ENCODE measurements at places on chromosomes 4 and X.

- DNase-seq: no peak
These were observed 46.9 kb upstream of the TLL1 start for GRCh38 chr4:165826166-165826565.

DNA sequence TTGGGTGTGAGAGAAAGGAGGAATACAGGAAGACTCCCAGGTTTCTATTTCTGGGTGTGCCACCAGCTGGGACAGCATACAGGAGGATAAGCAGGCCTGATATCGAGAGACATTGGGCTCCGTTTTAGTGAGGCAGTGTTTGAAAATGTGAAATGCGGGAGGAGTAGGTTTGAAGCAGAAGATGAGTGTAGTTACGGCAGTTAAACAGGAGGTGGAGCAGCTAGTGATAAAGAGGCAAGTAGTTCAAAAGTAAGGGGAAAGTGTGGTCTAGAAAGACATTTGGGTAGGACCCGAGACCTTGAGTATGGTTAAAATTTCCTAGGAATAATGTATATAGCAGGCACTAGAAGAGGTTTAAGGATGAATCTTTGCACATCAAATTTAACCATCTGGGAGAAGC, 42.4 kb downstream of the DCUN1D4 start:
- peak; percentile 40 for DNase-seq

GRCh38 chrX:37846141-37846540, 1.2 kb downstream of the DYNLT3 start:
- no peak for DNase-seq

- DNase-seq: peak; percentile 29
These were observed 68.2 kb upstream of the TMEM33 start for GRCh38 chr4:41866799-41867677.

GRCh38 chrX:39073131-39073530, 271.9 kb downstream of the MID1IP1 start:
- DNase-seq: no peak

- DNase-seq: peak; percentile 33
These were observed 146.7 kb downstream of the TET2 start for GRCh38 chr4:105293360-105293759.

DNA sequence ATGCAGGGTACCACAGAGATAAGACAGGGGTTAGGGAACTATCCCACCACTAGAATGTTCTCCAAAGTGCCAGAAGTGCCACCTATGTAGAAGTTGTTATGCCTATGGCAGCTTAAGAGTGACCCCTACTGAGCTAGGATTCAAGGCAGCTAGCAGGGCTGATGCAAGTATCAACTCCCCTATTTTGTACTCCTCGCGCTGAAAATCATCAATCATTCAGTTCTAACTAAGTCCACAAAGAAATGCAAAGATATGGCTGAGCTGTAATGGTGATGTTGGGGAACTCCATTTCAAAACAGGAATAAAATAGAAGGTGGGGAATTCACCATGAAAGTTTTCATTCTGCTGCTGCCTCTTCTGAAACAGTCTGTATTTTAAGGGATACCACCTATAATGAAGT, 13.8 kb downstream of the ACSL4 start:
- no peak for DNase-seq

DNA sequence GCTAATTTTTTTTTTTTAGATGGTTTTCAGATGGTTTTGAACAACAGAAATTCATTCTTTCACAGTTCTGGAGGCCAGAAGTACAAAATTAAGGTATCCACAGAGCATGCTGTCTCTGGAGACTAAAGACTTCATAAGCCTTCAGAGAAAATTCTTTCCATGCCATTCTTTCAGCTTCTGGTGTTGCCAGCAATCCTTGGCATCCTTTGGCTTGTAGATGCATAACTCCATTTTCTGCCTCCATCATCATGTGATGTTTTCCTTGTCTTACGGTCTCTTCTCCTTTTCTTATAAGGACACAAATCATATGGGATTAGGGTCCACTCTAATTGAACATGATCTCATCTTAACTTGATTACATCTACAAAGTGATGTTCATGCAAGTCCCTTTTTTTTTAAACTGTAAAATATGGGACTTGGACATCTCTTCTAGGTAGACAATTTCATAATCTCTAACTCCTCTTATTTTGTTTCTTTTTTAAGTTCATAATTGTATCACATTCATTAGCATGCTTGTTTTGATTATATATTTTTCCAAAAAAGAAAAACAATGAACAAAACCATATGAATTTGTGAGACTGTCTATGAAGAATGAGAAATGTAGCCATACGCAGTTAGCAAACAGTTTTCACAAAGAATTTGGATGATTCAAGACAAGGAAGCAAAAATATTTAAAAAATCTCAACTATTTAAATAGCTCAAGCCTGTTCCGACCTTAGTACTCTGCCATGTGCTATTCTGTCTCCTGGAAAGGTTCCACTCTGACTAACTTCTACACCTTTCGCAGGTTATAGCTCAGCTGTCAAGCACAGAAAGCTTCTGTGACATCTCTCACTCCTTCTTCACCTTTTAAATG, 53.1 kb upstream of the GIMD1 start:
- DNase-seq: no peak

DNA sequence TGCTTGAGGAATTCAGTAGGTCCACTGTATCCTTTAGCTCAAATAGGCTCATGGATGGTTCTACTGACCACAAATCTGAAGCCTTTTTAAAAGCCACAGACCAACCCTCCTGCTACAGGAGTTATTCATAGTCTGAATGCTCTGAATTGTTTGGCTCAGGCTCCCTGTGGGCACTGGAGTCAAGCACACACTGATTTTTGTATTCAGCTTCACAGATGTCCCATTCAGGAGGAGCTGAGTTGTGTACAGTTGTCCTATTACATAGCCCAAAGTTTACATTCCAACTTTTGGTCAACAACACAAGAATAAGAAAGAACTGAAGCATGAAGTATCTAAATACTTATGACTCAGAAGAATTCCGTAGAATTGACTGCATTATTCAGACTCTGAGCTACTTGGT, 243.9 kb downstream of the UNC5C start:
- DNase-seq: no peak

DNA sequence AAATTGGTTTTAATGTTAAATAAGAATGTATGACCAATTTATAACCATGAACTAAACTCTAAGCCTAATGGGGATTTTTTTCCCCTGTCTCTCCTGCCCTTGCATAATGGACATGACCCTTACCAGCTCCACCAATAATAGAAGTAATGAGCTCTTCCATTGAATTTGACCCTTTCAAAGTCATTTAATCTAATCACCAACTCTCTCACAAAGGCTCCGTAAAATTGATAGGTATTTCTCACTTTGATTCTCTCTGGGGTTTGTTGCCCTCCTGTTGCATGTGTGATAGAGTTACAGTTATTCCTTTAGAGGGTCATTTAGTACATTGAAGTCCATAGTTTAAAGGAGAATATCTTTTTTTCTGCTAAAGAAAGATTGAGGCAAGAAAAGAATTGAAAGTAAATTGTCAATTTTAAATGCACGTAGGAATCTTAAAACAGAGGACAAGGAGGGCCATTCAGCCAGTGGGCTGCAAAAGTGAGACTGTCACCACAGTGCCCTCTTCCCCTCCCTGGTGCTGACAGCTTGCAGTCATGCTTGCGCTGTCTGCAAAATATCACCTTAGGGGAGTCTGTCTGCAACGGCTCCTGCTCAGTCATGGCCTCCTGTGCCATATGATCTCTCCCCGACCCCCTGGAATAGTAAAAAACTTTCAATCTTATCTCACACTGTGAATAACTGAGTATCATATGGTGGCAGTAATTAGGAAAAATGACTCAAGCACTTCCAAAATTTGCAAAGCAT, 307.5 kb upstream of the GNPDA2 start:
- no peak for DNase-seq

DNA sequence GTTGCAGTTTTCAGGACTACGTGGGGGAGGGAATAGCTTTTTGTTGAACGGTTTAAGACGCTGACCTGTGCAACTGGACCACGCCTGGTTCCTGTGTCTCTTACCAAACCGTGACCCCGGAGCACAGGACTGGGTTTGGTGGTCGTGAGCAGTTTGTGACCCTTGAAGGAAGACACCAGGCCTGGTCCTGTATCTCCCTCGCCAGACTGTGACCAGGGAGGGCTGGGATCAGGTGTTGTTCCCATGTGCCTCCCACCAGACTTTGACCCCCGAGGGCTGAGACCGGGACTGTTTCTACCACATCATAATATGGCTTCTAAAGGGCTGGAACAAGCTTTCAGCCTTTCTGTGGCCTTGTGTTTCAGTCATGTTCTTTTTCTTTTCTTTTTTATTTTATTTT, 683 bp downstream of the EBP start:
- DNase-seq: no peak

DNA sequence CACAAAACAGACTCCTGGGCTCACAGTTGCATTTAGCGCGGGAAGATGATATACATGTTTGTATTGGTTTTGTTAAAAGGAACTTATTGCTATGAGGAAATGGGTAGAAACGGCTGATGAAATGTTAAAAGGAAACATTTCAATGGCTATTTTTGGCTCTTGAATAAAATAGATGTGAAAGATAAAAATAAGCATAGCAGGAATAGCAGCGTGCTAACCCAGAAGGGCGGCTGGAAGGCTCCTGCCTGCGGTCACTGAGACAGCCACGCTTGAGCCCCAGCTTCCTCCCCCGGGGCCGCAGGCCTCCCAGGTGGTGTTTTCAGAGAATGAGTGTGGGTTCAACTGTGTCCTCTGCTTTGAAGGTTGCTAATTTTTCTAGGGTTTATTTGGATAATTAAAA, 35.0 kb upstream of the CLCN4 start:
- peak; percentile 44 for DNase-seq

GRCh38 chrX:50941638-50942037, 31.1 kb downstream of the BMP15 start:
- DNase-seq: peak; percentile 9

DNA sequence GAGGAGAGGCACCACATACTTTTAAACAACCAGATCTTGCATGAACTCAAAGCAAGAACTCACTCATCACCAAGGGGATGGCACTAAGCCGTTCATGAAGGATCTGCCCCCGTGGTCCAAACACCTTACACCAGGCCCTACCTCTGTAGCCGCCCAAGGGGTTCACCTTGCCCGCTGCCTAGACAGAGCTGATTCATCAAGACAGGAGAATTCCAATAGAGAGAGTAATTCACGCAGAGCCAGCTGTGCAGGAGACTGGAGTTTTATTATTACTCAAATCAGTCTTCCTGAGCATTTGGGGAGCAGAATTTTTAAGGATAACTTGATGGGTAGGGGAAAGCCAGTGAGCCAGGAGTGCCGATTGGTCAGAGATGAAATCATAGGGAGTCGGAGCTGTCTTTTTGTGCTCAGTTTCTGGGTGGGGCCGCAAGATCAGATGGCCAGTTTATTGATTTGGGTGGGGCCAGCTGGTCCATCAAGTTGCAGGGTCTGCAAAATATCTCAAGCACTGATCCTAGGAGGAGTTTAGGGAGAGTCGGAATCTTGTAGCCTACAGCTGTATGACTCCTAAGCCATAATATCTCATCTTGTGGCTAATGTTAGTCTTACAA, 364.7 kb downstream of the PCDH7 start:
- DNase-seq: no peak

- no peak for DNase-seq
These were observed 101.6 kb downstream of the TMEM47 start for GRCh38 chrX:34555481-34555880.

- no peak for DNase-seq
These were observed 186.6 kb upstream of the GNPDA2 start for GRCh38 chr4:44912980-44913379.

GRCh38 chr4:182770996-182771514, 146.1 kb downstream of the DCTD start:
- DNase-seq: no peak

GRCh38 chrX:48936429-48937053, 17.7 kb upstream of the PIM2 start:
- DNase-seq: no peak

- peak; percentile 22 for DNase-seq
These were observed at the start of gene TADA2B for GRCh38 chr4:7043284-7044136. Gene TADA2B (plus strand): TSS chr4:7043372. CDS start chr4:7043580, 208 bp downstream.

GRCh38 chr4:129804461-129804981, 708.6 kb downstream of the C4orf33 start:
- no peak for DNase-seq

DNA sequence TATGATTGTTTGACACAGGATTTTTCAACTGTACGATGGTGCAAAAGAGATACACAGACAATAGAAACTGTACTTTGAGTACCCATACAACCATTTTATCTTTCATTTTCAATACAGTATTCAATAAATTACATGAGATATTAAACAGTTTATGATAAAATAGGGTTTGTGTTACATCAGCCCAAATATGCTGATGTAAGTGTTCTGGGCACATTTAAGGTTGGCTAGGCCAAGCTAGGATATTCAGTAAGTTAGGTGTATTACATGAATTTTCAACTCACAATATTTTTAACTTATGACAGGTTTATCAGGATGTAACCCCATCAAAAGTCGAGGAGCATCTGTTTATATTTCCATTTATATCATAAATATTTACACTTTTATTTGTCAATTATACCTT, 42.9 kb upstream of the PLS3 start:
- DNase-seq: no peak

- no peak for DNase-seq
These were observed 61.2 kb downstream of the STK32B start for GRCh38 chr4:5112333-5113095.

GRCh38 chr4:8533274-8533865, 46.8 kb upstream of the GPR78 start:
- DNase-seq: no peak

DNA sequence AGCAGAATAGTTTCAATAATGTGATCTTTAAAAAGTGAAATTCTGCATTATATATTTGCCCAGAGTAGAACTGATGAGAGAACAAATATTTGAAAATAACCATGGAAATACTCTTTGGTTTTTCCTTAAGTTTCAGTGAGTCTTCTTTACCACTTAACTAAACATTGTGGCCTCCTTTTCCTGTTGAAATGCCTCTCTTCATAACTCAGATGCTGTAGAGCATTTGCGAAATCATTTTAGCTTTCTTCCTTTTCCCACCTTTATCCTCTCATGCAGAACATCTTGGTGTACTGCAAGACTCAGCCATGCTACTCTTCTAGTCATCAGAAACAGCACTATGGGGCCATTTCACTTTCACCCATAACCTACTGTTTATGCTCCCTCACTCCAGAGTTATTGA, 48.2 kb downstream of the CASK start:
- no peak for DNase-seq

DNA sequence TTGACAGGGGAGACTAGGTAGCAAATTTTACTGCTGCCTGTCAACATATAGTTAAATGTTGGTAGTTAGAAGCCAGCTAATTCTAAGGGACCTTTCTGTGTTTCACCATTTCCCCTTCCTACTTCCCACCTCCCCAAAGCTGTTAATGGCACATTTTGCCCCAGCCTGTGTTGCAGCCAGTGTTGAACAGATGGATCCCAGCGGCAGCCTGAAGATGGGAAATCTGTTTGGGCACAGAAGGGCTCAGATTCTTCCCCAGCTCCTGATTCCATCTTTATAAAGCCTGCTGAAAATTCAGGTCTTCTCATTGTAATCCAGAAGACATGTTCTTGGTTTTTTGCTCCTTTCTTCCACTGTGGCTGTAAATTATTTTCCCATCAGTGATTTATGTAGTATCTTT, 89.0 kb downstream of the SPRY1 start:
- DNase-seq: no peak

GRCh38 chr4:2296631-2297601, 35.0 kb upstream of the MXD4 start:
- DNase-seq: no peak

GRCh38 chr4:157099506-157099905, 23.6 kb downstream of the GLRB start:
- no peak for DNase-seq

All from common myeloid progenitor, CD34-positive (primary cell).